Activated T-cell treated with anti-CD3 and anti-CD28 coated beads for 4 hours (primary cell): ENCODE measurements at places on chromosomes 13 and 19.
A peak's percentile ranks its signal among the peaks of the same experiment; 100 is the strongest.

DNA sequence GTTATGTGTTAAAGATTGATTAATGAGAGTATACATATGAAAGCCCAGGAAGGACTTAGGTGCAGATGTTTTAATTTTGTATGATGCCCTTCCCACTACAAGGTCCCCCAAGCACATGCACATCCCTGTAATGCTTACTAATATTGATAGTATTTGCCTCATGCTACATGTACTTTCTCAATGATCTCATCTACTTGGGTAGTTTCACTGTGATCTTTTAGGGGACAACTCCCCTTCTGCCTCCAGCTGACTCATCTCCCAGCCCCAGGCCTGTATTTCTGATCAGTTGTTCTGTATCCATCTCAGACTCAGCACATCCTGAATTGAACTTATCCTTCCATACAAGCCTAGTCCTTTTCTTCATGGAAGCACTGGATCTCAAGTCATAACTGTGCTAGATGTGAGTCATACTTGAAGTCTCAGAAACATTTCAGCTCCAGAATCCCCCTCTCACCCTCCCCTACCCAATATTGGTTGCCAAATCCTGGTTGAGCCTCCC, 49.4 kb upstream of the INTS6 start:
- no peak for DNase-seq

- no peak for DNase-seq
Observed at GRCh38 chr19:46081928-46082727, 41.3 kb upstream of the IGFL4 start.

DNA sequence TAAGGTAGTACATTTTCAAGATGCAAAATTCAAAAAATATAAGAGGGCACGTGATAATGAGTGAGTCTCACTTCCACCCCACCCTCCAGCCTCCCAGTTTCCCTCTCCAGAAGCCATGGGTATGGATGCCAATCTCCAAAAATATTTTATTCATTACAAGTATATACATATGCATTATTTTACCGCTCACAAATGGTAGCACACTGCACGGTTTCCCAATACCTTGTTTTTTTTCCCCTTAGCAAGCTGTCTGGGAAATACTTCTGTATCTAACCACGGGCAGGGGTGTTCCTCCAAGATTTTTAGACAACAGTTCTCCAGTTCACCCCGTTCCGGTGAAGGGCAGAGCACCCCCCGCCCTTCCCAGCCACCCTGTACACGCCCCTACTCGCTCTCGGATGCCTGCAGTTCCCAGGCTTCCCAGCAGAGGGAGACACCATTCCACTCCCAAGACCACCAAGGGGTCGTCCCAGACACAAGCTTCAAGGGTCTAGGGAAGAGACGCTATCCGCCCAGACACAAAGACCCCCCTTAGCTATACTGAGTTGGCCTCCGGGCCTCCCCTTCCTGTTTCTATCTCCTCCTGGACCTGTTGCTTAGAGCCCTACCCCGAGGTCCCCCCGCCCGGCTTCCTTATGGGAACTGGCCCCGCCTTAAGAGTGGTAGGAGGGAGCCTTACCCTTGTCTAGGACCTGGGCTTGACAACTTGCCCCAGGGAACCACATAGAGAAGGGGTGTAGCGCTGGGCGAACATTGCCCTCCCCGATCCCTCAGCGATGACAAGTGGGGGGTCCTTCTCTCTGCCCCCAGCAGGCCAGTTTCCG, 1.1 kb upstream of the FXYD3 start:
- peak; percentile 58 for DNase-seq

DNA sequence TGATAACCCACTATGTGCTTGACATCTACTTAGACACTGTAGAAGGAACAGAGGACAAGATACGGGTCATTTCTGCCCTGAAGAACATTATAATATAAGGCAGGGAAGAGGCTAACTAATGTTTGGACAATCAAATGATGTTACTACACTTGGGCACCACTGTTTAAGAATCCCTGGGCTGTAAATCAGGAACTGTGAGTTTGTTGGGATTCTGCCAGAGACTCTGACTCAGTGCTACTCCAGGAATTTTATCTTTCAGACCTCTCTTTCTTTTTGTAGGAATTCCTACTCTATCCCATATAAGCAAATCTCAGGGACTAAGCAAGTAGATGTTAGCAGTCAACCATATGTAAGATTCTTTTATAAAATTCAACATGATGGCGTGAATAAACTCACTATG, 3.1 kb upstream of the ZNF471 start:
- no peak for DNase-seq

GRCh38 chr13:39102981-39103490, 64.8 kb downstream of the NHLRC3 start:
- DNase-seq = no peak

- no peak for DNase-seq
Observed at GRCh38 chr19:18419699-18420460, 682 bp downstream of the SSBP4 start.
